Astrocyte of the cerebellum (primary cell): ENCODE measurements at places on chromosomes 3 and 15.

- no peak for DNase-seq
Observed at GRCh38 chr15:25763331-25763751, 99.8 kb downstream of the ATP10A start.

DNA sequence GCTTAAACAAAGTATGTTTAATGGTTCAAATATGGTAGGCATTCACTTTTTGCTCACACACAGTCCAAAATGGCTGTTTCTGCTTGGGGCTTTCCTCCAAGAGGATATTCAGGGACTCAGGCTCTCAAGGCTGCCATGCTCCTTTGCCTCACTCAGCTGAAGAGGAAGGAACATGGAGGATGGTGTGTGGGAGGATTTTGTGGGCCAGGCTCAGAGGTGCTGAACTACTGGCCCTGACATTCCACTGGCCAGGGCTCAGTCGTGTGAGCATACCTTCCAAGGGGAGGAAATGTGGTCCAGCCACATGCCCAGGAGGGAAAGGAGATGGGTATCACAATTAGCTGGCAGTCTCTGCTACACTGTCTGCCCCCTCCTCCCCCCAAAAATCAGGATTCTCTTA, 8.7 kb downstream of the PXYLP1 start:
- DNase-seq: no peak

- DNase-seq: no peak
Observed at GRCh38 chr3:194245975-194246561, 105.1 kb downstream of the CPN2 start.

DNA sequence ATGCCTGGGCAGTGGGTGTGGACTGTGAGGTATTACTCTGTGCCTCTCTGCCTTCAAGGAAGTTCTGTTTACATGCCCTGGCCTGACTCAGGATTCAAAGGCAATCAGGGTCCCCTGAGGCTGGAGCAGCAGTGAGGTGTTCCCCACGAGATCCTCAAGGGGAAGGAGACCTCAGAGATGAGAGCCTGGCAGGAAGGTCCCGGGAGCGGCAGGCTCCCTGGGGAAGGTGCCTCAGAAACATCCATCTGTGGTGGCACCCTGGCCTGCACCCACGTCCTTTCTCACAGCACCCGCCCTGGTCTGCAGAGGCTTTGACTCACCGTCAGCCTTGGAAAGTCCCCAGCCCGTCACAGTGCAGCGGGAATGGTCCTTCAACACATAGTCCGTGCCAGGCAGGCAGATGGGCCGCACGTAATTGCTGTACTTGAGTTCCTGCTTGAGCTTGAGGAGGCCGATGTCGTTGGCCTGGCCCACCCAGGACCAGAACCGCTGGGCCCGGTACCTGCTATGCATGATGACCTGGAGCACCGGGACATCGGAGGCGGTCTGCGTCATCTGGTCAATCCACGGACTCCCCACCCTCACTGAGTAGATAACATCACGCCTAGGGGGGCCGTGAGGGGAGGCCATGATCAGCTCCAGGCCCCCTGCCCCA, 3.6 kb downstream of the PRSS50 start:
- no peak for DNase-seq
